ENCODE measurements at places on chromosomes 2 and 18.
A peak's percentile ranks its signal among the peaks of the same experiment; 100 is the strongest.

- no peak for DNase-seq
Measured at GRCh38 chr2:2590841-2591541, 259.9 kb upstream of the MYT1L start.

GRCh38 chr18:67893916-67894315 is 377.4 kb upstream of the DSEL start:
- DNase-seq = no peak

GRCh38 chr18:11565716-11566115 is 43.7 kb upstream of the SLC35G4 start:
- DNase-seq = peak; percentile 45

DNA sequence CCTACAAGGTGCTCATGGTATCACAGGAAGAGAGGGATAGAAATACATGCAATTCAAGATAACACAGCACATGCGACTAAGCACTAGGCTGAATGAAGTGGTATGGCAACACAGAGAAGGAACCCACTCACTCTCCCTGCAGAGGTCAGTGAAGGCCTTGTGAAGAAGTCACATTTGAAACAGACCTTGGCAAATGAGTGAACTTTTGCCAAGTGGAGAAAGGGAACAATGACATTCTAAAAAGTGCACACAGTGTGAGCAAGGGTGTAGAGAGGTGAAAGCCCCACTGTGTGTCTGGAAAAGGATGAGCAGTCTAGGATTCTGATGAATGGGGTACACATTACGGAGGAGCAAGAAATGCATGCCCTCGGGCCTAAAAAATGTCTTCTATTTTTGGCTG is 23.3 kb downstream of the KLF7 start:
- no peak for DNase-seq

- peak; percentile 63 for DNase-seq
Measured at GRCh38 chr2:57759822-57760300, 286.7 kb upstream of the VRK2 start.

DNA sequence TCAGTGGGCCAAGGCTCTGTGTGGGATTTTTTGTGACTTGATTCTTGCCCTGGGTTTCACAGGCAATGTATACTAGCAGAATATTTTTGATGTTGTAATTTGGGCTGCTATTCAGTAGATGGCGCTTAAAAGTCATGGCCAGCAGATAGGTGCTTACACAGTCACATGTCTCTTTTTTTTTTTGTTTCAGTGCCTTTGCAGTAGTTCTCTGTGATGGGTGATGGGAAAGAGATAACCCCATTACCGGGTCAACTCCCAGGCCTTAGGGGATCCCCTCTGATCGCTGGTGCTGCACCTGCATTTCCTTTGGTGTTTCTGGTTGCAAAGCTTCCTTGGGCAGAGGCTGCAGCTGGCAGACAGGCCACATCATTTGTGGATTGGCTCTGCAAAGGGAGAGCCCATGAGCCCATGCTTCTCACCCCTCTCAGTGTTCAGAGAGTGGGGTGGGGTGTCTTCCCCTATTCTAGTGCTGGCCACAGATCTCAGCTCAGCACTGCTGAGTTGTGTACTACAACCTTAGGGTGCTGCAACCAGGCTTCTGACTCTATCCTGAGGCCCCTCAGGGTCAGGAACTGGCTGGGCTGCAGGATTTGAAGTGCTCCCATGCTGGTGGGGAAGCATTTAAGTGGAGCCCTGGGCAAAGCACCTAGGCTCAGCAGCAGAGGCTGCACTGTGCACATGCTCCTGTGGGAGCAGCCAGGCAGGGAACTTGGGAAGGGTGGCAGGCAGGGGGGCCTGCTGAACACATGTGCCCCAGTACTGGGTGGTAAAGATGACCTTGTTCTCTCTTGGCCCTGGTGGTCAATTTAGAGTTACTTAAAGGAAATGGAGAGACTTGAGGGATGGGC is 219.8 kb upstream of the SPHKAP start:
- no peak for DNase-seq

DNA sequence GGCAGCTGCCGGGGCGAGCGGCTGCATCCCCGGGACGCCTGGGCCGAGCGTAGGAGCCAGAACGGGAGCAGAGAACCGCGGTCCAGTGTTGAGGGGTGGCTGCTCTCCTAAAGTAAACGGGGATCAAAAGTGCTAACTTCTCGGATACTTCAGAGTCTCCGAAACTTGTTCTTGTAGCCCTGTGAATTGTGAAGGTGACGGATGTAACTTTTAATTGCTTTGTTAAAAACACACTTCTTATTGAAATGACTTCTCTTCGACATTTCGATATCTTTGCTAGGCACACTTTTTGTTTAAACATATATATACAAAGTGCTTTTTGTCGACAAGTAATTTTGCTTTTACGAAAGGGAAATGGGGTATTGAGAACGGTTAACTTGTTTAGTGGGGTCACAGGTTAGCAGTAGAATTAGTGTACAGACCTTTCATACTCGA is 540 bp downstream of the ATP9B start:
- peak; percentile 16 for DNase-seq

DNA sequence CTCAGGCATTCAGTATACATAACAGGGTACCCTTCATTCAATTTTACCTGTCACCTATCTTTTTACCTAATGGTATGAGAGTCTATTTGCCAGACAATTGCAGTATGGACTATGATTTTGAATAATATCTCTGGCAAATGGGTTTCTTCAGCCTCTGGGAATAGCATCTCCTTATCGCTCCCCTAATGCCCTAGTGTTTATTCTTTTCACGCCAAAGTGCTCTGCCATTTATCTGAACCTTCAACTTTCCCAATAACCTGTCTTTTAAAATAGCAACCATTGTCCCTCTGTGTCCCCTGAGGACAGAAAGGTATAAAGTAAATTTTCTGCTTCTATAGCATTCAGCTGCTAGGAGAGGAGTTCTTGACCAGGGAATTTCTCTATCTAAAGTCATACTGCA is 45.0 kb upstream of the FSHR start:
- no peak for DNase-seq

DNA sequence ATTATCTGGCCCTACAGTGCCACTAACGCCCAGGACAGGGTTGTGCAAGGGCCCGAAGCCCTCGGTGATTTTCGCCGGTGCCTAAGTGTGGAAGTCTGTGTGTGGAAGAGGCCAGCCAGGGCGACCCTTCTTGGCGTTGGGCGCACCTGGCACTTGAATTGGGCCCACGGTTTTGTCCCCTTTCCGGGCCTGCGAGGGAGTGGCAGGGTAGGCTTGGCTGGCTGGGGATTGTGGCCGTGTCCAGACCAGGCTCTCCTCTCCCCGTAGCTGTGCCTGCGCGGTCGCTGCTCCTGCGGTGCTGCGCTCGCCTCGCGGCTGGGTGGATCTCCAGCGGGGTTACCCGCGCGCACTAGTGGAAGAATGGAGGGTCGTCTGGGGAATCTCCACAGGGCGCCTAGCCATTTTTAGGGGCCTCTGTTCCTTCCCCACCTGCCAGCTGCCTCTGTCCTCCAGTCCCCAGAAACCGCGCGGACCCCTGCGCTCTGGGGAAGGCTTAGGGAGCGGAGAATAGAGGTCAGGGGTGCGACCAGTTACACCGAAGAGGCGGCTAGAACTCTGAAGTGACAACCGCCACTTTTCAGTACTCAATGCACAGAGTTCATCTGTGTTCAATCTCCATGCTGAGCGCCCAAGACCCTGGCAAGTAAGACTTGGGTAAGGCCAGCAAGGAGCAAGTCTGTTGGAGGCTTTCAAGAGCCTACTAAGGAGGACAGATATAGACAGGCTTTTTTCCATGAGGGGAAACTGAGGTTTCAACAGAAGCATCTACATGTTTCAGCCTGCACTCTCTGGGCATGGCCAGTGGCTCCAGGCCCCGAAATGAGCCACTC is 16.0 kb downstream of the EVX2 start:
- no peak for DNase-seq

- DNase-seq = no peak
Measured at GRCh38 chr2:113081488-113082210, 13.9 kb downstream of the IL1F10 start.

DNA sequence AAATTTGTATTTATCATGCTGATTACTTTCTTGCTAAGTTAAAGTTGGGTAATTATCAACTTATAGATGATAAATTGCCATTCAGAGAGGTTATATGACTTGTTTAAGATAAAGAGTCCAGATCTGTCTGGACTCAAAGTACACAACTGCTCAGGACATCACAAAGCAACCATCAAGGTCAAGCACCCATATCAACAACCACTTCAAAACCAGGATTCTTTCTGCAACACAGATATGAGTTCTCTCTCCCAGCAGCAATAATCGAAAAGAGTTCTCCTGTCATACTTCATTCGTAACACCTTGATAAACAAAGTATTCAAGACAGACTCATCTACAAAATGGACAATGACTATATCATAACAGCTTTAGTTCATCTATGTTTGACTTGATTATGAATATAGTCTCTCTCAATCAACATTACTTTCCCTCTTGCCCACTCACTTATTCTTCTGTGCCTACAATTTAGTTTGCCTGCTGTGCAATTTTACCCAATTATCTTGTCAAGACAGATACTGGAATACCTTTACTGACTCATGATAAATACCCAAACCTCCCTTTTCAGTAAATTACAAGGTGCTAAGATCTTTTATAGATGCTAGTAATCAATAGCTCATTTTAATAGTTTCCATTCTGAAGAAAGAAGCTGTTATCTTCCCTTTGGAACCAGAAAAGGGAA is 281.8 kb downstream of the NBAS start:
- no peak for DNase-seq

- no peak for DNase-seq
Measured at GRCh38 chr2:20611077-20611843, 39.6 kb downstream of the HS1BP3 start.

GRCh38 chr2:159497847-159498246 is 118.5 kb downstream of the BAZ2B start:
- peak; percentile 86 for DNase-seq

GRCh38 chr2:53209679-53210458 is 557.7 kb upstream of the CHAC2 start:
- no peak for DNase-seq
